Stimulated activated CD4-positive, alpha-beta T cell treated with anti-CD3 and anti-CD28 coated beads, Interleukin-4, amount 100 ng/mL, for 1 hour (primary cell): ENCODE measurements at places on chromosomes 2 and 18.

GRCh38 chr2:230954746-230955145, 29.7 kb upstream of the GPR55 start:
- no peak for DNase-seq

DNA sequence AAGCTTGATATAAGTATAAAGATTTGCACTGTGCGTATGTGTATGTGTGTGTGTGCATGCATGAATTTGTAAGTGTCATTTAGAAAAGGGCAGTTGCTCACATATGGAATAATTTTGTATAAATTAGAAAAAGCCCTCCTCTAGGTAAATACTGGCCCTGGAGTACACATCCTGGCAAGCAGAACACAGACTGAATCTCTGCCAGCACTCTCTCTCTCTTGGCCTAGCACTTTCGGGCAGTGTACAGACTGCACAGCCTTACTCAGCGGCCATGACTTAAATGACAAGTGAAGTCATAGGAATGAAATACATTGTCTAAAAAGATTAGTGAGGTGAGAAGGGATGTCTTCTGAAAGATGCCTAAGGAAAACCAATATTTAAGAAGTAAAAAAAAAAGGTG, 214.1 kb downstream of the RDH14 start:
- no peak for DNase-seq

DNA sequence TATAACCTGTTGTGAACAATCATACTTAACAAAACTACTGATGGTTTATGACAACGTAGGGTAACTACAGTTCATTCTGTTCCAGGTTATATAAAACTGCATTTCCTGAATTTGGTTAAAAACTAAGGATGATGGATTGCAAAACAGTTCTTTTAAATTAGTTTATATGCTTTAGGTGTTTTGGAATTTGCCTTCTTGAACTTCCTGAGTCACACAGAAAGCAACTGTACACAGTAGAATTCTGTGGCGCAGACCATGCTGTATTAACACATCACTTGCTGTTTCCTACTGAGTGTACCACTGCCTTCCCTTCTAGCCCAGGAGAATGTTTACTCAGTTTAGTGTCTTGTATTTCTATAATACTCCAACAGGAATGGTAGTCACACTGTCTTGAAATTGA, 19.4 kb downstream of the ITGB1BP1 start:
- no peak for DNase-seq

DNA sequence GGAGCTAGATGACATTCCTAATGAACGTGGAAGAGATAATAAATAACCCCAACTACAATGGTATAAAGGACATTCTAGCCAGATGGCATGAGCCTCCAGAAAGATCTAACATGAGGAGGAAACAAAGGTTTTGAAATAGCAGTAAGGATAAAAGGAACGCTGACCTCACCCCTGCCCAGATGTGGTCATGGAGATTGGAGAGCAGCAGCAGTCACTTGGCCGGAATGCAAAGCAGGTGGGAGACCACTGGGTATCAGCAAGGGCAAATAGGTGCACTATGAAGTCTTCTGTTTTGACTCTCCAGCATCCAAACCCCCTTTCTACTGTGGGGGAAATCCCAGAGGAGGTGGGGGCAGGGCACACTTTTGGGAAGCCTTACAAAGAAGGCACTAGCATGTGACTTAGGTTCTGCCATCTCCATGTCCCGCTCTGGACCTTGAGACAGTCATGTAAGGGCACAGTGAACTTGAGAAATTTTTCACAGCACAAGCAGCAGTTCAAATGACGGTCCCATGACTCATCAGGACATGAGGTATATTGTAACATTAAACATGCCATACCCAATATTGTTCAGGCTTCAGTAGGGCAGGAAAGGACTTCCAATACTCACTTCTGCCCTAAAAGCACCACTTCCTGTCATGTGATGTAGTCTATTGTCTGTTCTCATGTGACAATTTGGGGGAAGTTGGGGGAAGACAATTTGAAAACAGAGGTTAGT, 55.2 kb downstream of the METTL4 start:
- no peak for DNase-seq

GRCh38 chr2:2590841-2591541, 259.9 kb upstream of the MYT1L start:
- no peak for DNase-seq

GRCh38 chr2:236196366-236196765, 28.2 kb upstream of the GBX2 start:
- DNase-seq: no peak
